ENCODE measurements at places on chromosomes 1 and 21. TPM values are rescaled to one million over a fixed set of nuclear protein-coding genes. Genes with fewer than 3 reads are reported as not detected.
A peak's percentile ranks its signal among the peaks of the same experiment; 100 is the strongest.

The GJC2 gene
- total RNA-seq = 2.2 TPM

The PLCH2 gene
- 116 TPM for total RNA-seq

The C1orf56 gene
- total RNA-seq = 1.6 TPM

DNA sequence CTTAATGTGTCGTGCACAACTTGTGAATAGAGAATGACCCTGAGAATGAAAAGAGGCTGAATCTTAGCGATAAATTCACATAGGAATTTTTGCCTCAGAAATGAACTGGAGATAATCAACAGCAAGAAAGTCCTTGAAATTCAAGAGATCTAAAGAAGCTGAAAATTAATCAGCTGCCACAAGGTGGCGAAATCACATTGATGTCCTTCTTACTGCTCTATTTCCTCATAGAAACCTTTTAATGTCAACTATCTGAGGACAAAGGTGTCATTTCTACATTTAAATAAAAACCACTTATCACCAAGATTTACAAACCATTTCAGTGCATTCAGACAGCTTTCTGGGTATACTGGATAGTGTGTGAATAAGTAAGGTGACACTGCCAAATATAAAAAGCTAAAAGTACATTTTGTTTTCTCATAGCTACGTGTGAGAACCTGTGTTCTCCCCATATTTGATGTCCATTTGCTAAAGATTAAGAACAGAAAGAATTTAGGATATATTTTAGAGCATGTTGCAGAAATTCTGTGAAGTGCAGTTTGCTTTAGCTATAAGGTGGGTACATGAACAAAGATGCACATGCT is 485.3 kb upstream of the PTBP2 start:
- peak; percentile 10 for DNase-seq

DNA sequence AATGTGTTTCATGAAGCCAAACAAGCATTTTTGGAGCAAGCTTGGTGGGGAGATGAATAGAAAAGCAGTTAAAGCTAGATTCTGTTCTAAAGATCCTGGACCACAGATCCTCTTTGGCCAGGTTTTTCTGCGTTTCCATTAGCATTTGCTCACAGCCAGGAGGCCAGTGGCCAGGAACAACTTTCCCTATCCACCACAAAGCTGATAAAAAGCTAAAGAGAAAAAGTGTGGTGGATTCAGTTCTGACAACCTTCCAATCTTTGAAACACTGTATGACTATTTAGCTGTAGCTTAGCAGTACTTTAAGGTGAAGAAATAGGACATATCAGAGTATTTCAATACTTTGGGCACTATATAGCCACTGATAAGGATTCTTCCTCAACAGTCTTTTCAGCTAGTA is 3.0 kb upstream of the NEK7 start:
- DNase-seq = no peak

DNA sequence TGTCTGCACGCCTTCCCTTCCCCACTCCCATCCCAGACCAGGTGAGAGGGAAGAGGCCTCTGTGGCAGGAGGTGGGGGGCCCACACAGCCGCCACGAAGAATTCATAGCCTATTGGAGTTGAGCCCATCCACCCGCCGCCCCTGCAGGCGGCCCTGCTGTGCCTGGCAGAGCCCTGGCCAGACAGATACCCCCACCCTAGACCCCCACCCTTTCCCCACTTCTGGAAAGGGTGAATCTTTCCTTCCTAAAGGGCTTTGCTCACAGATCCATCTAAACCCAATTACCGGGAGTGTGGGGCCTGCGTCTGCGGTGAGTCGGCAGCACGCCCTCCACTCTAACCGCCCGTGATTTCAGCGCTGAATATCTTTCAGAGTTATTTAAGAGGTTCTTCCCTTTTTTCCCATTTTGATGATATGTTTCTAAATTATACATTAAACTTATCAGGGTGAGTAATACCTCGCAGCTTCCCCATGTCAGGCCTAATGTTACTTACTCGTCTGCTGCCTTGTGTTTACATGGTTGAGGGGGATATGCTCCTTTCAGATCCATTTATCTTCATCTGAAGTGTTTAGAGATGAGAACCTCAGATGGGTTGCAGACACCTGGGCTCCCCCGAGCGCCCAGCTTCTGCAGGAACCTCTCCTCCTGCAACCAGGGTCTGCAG is 183.9 kb upstream of the VAMP3 start:
- DNase-seq = no peak

Measured in natural killer cell (primary cell).